ENCODE measurements at places on chromosomes 4 and X.

- DNase-seq = no peak
Observed at GRCh38 chr4:153469031-153469430, 2.9 kb downstream of the TMEM131L start.

DNA sequence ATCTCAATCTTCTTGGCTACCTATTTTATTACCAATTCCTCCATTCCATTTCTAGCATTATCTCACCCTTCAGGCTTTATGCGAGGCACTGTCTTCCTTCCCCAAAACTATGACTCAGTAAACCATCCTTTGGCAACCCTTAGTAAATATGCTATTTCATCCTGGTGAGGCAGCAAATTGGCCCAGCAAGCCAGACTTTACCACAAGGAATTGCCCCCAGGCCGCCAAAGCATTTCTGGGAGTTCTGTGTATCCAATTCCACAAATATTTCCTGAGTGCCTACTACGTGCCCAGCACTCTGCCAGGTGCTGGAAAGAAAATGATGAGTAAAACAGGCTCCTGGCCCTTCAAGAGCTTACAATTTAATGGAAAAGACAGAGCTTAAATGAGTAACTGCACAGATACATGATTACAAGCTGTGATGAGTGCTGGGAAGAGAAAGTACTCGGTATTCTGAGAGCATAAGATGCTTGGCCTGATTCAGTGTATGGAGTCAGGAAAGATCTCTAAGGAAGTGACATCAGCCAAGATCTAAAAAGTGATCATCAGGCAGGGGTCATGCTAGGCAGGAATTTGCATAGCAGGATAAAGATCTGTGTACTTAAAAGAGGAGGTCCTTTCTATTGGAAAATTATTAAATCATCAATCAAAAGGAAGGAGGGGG is 193.8 kb downstream of the ADAMTS3 start:
- DNase-seq = peak; percentile 48

GRCh38 chr4:113623274-113623894 is 138.2 kb downstream of the CAMK2D start:
- no peak for DNase-seq

- no peak for DNase-seq
Observed at GRCh38 chr4:9923195-9923812, 98.0 kb downstream of the SLC2A9 start.

DNA sequence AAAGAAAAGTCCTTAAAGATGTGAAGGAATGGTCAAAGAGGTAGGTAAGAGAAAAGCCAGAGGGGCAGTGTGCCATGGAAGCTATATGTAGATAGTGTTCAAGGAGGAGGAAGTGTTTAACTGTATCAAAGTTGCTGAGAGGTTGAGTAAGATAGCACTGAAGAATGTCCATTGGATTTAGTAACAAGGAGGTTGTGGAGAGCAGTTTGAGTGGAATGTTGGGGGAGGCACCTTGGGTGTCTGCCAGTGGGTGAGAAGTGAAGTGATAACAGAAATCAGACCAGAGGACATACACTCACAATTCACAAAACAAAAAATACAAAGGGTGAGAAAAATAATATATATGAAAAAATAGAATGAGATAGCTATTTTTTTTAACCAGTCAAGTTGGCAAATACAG is 121.3 kb upstream of the AMOT start:
- no peak for DNase-seq

DNA sequence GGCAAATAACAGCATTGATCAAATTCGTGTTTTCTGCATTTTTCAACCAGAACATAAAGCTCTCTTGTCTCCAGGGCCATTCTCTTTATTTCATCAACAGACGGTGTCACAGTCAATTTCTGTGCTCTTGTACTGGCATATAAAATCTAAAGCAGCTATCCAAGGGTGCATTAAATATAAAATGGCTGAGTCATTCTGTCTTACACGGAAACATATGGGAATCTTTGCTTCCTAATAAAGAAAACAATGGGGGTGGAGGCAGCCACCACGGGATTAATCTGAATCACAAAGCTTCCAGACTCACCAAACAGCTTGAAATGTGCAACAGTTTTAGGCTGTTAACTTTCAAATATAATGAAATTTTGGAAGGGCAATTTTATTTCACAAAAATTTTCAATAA is 132.6 kb downstream of the IL15 start:
- DNase-seq = no peak

DNA sequence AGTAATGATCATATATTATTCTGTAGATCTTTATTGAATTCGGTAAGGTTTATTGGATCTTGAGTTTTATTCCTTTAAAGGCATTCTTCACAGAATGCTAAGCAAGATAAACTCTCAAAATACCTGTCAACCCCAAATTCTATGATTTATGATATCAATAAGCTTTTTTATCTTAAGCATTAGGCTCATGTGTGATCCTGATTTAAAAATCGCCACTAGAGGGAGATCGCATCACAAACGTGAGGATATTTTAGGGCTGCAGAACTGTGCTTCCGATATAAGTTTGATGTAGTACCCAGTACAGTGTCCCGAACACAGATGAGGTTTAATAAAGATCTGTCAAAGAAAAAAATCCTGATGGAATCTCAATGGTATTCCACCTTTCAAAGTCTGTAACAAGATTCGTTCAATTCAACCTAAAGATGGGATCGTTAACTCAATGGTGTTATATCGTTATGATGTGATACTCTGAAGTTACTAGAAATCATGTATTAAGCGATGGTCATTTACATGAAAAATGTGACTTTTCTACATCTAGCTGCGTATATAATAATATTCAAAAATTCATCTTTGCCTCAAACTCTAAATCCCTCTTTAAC is 169.0 kb downstream of the CORIN start:
- peak; percentile 65 for DNase-seq

DNA sequence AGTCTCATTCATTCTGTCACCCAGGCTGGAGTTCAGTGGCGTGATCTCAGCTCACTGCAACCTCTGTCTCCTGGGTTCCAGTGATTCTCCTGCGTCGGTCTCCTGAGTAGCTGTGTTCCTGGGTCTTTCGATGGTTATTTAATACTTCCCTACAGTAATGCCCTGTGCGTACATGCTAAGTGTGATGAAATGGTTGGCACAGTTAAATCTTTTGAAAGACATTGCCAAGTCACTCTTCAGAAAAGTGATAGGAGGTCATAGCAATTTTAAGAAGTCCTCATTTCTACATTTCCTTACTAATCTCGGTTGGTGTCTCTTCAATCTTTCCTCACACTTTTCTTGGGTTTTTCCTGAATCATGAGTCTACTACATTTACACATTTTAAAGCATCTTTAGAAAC is 14.4 kb downstream of the HTT-AS start:
- no peak for DNase-seq

GRCh38 chr4:138047290-138047689 is 194.9 kb downstream of the SLC7A11 start:
- no peak for DNase-seq

DNA sequence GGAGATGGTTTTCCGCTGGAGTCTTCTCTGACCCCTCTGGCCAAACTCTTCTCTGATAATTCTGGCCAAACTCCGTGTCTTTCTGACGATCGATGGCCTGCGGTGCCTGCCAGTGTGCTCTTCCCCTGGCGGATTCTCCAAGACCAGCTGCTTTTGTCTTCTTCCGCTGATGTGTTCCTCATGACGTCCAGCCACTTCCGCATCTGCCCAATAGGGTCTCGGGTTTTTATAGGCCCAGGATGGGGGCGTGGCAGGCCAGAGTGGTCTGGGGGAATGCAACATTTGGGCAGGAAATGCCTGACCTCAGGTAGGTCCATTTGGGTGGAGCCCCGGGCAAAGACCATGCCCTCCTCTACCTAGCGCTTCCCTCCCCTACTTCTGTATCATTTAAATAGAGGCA is 1542.1 kb downstream of the STIM2 start:
- DNase-seq = no peak

DNA sequence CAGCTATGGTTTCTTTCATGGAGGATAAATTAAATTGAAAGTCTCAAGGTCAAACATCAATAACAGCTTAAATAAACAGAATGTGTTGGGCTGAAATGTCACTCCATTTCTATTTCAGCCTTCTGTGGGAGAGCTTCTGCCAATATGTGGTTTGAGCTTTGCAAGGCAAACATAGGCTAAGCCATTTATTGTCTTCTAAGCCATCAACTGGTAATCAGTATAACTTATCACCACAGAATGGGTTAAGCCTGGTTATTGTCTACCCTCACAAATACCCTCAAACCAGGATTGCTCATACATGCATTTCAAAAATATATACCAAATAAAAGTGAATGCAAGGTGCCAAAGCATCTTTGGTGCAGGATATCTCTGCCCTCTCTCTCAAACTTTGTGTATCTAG is 52.7 kb downstream of the GABRB1 start:
- DNase-seq = no peak

- no peak for DNase-seq
Observed at GRCh38 chr4:151323667-151324066, 1.7 kb downstream of the SH3D19 start.

GRCh38 chr4:142781114-142781513 is 65.0 kb downstream of the INPP4B start:
- DNase-seq = no peak

DNA sequence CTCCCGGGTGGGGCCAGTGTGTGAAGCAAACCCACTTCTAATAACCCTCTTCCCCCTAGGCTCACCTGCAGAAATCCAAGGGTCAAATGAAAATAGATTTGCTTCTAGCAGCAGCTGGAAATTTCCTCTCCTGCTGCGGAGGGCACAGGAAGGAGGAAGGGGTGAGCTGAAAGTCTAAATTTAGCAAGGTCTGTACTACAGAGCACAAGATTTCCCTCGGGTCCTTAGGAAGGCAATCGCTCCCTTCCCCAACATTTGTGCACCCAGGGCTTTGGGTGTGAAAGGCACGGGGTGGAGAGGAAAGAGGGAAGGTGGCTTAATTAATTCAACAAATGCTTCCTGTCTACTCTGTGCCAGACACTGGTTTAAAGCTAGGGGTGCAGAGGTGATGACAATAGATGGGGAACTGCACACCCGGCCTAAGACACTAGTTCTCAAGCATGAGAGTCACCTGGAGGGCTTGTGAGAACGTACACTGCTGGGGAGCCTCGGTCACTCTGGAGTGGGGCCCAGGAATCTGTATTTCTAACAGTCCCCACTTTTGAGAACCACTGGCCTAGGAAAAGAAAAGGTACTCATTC is 204.4 kb downstream of the NSUN7 start:
- no peak for DNase-seq

GRCh38 chr4:101584306-101584705 is 206.2 kb upstream of the BANK1 start:
- DNase-seq = no peak

DNA sequence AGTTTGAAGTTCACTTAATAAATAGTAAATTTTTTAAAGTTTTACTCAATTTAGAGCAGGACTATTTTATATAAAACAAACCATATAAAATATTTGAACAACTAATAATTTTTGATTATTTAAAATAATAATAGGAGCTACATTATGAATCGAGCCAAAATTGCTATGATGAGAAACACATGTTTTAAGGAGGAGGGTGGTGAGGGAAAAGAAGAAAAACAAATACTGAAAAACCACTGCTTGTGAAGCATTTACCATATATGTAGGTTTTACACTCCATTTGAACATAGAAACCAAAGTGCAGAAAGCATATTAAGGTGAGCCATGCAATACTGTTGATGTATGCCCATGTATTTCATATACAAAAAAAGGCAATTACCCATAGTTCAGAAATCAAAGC is 448.9 kb downstream of the FSTL5 start:
- no peak for DNase-seq

DNA sequence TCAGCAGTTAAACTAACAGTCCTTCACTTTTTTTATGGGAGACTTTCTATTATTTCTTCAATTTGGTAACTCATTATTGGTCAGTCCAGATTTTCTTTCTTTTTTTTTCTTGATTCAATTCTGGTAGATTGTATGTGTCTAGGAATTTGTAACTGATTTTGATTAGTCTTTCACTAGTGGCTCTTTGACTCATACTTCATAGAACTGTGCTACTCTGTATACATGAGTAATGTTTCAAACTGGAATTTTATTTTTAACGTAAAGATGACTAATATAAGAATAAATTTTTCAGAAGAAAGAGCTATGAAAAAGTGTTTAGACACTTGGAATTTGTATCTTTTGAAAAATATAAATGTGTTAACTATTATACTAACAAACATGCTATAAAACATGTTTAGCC is 813.0 kb downstream of the TRAM1L1 start:
- no peak for DNase-seq

DNA sequence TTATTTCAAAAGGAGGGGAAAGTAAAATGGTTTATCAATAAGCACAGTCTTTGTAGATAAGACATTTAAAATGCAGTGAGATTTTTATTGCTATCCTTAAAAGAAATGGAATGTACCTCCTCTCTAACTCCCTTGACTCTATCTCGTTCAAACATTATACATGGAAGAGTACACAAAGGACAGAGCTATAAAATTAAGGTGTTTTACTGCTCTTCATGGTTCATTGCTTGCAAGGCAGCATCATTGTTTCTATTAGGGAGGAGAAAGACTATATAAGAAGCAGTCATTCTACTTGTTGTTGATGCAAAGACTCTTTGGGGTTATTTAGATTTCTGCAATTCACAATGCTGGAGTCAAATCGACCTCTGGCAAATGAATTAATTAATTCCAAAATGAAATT is 380.2 kb upstream of the NDST3 start:
- DNase-seq = no peak

DNA sequence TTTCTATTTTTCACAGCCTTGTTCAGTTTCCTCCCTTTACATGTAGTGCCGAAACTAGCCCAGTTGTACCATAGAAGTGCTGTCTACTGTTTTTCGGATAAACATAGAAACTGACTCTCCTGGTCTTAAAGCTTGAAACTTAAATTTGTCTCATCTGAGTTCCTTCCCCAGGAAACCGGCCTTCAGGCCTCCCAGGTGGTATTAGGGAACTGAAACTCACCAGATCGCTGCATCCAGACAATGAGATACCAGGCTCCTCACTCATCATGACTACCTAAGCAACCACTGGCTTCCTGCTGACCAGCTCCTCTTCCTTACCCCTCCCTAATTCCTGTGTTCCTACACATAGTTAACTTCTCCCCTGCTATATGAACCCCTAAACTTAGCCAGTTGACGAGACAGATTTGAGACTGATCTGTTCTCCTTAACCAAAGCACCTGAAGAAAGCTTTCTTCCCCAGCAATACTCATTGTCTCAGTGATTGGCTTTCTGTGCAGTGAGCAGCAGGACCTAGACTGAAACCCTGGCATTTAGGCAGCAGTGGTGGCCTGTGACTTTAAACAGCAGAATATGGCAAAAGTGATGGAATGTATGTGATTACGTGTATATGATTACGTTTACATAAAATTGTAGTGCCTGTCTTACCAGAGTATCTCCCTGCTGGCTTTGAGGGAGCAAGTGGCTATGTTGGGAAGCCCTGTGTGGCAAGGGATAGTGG is 959.1 kb upstream of the LCORL start:
- DNase-seq = no peak

DNA sequence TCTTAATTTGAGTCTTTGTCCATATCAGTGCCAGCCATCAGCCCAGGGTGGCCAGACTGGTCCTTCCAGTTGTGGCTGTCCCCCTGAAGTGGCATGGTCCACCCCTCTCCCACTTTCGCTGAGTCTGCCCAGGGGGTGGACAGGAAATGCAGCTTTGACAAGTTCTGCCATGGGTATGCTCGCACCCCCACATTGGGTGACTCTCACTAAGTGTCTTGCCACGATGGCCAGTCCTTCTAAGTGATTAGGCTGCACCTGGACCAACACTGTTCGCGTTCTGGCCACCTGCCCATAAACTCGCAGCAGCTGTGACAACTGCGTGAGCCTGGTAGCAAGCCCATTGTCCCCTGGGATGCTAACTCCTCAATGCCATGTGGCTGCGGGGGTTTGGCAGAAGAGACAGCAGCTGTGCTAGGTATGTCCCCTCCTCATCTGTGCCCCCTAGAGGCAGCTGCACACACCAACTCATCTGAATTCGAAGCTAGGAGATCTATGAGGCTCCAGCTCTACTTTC is 10.0 kb upstream of the LNX1 start:
- DNase-seq = no peak
